ENCODE measurements at places on chromosomes 6 and 20.

DNA sequence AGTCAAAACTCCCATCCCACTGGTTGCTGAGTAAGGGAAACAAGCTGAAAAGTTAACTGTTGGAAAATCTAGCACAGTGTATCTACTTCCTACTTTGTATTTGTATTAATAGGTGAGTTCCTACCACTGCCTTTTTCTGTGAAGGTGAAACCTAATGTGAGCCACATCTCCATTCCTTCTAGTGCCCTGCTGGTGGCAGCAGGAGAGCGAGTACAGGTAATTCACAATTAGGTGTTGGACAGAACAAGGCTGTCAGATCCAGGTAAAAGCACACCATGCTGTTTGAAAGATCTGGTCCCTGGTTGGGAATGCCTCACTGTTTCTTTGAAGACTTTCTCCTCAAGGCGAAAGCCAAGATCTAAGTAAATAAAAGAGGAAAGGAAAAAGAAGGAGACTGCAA, 528.4 kb downstream of the PKHD1 start:
- DNase-seq, result no peak

- DNase-seq, result no peak
Measured at GRCh38 chr6:127180426-127180825, 62.0 kb downstream of the RSPO3 start.

DNA sequence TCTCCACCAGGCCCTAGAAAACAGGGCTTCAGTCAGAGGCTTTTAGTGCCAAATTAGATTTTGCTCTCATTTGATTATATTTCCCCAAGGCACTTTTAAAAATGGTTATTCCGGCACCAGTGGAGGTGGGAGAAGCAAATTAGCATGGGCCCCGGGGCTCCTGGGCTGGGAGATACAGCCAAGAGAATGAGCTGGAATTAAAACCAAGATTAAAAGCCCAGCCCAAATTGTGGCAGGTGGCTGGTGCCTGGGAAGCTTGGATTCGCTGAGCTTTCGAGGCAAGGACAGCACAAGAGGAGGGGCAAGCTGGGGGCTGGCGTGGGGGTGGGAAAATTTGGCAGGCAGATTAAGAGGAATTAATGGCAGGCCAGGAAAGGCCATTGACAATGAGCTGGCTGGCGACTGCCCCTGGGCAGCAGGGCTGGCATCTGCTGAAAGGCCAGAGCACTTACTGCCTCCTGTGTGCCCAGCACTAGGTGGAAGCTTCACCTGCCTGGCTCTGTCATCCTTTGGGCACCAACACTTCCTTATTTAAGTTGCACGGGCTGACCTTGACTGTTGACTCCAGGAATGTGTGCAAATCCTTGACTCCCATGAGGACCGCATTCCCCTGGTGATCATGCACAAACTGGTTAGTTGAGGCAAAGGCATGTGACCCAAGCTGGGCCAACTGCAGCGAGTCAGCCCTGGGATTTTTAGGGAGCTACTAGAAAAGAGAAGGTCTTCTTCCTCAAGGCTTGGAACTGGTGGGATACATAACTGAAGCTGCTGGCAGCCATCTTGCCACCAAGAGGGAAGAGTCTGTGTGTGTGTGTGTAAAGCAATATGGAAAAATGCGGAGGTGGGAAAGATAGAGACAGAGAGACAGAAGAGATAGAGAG, 76.1 kb downstream of the SULF2 start:
- no peak for DNase-seq

- no peak for DNase-seq
Measured at GRCh38 chr20:62220666-62221568, 839 bp upstream of the HRH3 start.

GRCh38 chr6:3372912-3373554, 83.8 kb downstream of the SLC22A23 start:
- no peak for DNase-seq

DNA sequence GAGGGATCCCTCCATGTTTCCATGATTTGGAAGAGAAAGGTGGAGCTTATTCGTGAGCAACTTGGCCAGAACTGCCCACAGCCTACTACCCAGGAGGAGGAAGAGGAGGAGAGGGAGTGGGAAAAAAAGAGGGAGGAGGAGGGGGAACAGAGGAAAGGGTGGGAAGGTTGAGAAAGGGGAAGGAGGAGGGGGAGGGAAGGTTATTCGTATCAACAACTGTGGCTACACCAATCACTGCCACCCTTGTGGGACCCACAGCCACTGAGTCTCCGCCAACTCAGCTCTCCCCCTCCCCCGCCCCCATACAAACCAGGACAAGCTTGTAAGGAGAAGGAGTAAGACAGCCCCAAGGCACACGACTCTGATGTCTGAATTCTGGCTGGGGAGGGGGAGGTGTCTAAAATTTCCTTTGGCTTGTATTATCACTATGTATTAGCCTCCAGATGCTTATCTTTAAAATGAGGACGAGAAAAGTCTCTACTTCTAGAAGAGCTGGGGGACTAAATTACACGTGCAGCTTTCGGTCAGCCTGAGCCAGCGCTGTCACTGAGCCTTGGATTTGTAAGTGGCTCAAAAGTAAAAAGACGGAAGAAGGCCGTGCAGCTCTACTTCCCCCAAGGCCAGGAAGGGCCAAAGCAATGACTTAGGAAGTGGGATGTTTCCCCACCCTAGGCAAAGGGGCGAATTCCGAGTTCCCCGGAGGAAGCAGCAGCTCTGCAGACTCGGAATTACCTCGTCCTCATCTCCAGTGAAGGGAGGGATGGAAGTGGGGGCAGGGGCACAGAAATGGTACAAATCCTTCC, 1.0 kb downstream of the FKBP1A start:
- DNase-seq, result peak; percentile 21

DNA sequence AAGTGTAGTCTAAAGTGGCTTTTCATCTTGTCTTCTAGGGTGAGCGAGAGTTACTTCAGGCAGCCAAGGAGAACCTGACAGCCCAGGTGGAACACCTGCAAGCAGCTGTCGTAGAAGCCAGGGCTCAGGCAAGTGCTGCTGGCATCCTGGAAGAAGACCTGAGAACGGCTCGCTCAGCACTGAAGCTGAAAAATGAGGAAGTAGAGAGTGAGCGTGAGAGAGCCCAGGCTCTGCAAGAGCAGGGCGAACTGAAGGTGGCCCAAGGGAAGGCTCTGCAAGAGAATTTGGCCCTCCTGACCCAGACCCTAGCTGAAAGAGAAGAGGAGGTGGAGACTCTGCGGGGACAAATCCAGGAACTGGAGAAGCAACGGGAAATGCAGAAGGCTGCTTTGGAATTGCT, 27.1 kb downstream of the C20orf173 start:
- no peak for DNase-seq

DNA sequence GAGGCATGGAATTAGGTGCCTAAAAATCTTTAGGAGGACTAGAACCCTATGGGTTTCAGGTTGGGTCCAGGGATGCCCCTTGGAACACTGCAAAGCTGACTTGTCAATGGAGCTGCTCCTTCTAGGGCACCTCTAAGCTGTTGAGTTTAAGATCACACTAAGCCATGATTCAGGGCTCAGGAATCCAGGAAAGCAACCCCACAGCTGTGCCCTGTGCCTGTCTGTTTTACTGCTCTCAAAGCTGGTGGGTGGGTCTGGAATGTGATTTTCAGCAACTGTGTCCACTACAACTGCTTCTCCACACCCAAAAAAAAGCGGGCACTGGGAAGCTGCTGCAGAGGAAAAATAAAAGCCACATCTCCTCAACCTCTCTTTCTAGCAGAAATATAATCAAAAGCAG, 310.4 kb upstream of the MOCS1 start:
- DNase-seq, result no peak

DNA sequence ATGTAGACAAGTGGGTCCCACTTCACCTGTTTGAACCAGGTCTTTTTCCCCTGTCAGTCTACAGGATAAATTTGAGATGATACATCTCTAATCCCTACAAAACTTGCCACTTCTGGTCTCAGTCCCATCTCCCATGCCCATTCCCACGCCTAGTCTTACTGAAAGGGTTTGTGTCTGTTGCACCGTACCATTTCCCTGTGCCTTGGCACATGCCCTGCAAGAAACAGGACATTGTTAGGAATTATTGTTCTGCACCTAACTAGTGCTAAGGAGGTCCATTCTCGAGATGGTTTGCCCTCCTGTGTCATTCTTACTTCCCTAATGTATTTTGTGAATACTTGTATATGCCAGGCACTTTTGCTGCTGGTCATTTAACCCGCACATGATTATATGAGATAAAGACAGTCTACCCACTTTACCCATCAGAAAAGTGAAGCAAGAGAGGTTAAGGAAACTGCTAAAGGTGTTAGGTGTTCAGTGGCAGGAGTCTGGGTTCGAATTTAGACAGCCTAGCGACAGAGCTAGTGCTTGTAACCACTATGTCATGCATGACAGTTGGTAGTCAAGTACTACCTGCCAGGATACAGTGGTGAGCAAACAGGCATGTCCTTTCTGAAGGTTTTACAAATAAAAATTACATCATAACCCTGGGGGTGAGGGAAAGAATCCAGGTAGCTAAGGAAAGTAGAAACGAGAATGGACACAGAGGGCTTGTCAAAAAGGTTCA, 12.7 kb downstream of the FAM217A start:
- no peak for DNase-seq

- no peak for DNase-seq
Measured at GRCh38 chr6:139050770-139051313, 22.3 kb downstream of the ABRACL start.

DNA sequence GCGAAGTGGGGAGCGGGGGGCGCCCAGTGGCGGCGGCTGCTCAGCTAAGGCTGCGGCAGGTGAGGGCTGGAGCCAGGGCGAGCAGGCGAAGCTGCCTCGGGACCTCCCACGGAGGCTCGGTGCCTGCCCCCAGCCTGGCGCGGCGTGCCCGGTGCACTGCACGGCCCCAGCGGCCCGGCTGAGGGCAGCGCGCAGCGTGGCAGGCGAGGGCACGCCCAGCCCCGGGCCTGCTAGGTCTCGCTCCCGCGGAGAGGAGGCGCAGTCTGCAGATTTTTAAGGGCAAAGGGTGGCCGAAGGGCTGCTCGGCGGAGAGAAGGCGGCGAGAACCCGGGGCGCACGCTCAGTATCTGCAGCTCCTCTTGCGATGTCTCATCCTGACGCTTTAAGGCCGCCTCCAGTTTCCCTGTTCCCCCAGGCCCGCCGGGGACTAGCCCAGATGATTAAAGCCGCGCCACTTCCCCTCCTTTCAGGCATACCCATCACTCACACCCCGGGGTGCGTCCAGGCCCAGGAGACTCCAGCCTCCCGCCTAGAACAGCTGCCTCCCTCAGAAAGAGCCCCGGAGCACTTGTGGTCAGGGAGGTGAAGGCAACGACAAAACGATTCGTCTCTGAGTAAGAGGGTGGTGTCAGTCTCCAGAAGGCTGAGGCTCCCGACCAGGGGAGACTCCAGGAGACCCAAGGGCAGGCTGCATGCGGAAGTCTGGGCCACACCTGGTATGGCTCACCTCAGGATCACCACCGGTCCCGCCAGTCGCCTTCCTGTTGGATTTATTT, at the start of gene FERMT1:
TSS of gene FERMT1 (minus strand) at position 158 of the 776 bp plus-strand sequence. CDS start 3,476 bp downstream, outside the sequence.
- DNase-seq, result peak; percentile 7

Data from hypothalamus (tissue), 51 donors.